RCC 7860 (cell line): ENCODE measurements at places on chromosomes 2 and 18.

DNA sequence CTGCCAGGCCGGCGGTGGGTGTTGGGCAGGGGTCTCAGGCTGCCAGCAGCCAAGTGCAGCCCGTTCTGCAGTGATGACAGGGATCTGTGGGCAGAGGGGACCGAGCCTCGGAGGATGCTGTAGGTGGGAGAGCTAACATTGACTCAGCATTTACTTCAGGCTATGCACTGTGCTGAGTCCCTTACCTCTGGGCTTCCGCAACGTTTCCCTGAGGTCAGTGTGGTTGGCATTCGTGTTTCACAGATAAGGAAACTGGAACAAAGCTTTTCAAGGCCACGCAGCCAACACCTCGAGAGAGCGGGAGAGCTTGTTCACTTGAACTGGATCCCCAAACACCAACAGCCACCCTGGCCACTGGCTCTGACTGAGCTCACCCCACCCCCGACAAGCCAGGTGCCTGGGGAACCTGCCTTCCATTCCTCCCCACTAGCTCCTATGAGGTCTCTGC, 839 bp upstream of the GPR148 start:
- no peak for DNase-seq

- no peak for DNase-seq
These were observed 16.1 kb downstream of the MBOAT2 start for GRCh38 chr2:8987410-8987809.

DNA sequence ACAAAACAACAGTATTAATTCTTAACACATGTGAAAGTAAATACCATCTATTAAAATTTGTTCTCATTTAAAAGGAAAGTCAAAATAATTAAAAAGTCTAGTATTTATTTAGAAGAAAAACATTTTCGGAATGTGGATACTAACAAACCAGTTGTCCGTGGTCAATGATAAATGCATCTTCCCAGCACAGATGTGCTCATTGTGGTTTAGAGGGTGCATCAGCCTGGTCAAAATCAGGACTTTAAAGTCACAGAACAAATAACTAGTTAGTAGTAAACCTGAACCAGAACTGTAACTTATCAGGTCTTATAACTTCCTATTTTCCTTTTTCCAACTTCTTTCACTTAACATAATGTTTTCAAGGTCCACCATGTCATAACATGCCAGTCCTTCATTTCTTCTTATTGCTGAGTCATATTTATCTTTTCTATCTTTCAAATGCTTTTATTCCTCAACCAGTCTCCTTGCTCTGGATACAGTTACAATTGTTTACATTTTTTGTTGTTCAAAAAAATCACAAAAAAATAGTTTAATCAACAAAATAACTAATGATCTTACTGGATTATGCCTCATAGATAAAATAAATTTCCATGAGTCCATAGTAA, 55.8 kb downstream of the ID2 start:
- DNase-seq: no peak

- no peak for DNase-seq
These were observed 677 bp downstream of the GAD1 start for GRCh38 chr2:170817093-170818035.

GRCh38 chr2:144975881-144976280, 456.0 kb upstream of the ZEB2 start:
- no peak for DNase-seq

- no peak for DNase-seq
These were observed 824.0 kb downstream of the SLC4A3 start for GRCh38 chr2:220451438-220451837.

DNA sequence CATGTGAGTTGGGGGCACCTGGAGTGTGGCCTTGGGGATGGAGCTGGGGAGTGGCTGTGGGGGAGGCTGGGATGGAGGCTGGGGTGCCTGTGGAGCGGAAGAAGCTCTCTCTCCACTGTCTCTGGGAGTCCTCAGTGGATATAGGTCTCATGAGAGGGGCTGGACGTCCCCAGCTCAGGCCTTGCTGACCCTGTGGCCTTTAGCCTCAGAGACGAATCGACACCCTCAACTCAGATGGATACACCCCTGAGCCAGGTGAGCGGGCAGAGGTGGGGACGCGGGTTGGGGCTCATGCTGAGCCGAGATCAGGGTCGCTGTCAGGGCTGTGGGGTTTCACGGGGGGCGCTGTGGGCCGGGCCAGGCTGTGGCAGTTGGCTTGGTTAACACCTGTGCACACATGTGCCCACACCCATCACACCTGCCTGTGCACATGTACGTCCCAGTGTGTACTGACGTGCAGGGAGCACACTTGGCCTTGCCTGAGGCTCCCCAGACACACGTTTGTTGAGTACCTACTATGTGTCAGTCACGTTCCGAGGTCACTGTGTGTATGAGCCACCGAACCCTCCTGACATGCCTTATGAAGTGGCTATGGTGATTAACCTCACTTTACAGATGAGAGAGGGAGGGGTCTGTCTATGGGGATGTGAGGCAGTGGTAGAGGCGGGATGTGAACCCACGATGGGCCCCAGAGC, 20.1 kb downstream of the ZAP70 start:
- no peak for DNase-seq

DNA sequence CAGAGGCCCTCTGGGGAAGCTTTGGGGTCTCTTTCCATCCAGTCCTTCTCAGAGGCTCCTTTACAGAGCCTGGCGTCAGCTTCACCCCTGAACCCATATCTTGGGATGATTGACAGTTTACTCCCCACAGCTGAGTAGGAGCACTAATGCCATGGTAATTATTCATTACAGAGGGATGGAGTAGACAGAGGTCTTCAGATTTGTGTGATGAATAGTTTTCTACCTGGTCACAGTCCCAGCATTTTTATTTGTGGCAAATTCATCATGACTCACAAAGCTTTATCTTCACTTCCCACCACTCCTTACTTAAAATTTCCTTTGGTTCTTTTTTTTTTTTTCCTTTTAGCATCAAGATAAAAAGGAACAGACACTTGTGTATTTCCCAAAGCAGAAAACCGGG, 104.2 kb downstream of the CCDC85A start:
- DNase-seq: peak; percentile 57

GRCh38 chr2:200377355-200378336, 71.2 kb downstream of the SPATS2L start:
- DNase-seq: peak; percentile 47

GRCh38 chr18:49811151-49811938, 2.0 kb downstream of the ACAA2 start:
- DNase-seq: no peak

GRCh38 chr2:183112577-183112976, 11.7 kb upstream of the NUP35 start:
- no peak for DNase-seq

- no peak for DNase-seq
These were observed 15.6 kb upstream of the WDR75 start for GRCh38 chr2:189425676-189426075.

- no peak for DNase-seq
These were observed 414.4 kb upstream of the ETAA1 start for GRCh38 chr2:66982766-66983165.

DNA sequence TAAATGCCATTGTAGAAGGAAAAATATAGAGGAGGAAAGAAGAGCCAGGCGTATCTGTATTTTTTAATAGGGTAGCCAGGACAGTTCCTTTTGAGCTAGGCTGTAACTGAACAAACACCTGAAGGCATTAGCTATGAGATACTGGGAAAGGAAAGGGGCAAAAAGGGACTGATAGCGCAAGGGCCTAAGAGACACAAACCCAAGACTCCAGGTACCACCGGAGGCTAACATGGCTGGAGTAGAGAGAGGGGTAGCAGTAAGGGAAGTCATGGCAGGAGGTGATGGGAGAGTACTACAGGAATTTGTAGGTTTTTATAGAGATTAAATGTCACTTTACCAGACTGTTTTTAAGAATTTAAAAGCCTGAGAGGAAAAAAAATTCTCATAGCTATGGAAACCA, 20.7 kb downstream of the PNO1 start:
- no peak for DNase-seq

GRCh38 chr2:59888015-59888414, 665.4 kb downstream of the BCL11A start:
- DNase-seq: no peak

- DNase-seq: no peak
These were observed 22.5 kb downstream of the INPP4A start for GRCh38 chr2:98467082-98467536.

DNA sequence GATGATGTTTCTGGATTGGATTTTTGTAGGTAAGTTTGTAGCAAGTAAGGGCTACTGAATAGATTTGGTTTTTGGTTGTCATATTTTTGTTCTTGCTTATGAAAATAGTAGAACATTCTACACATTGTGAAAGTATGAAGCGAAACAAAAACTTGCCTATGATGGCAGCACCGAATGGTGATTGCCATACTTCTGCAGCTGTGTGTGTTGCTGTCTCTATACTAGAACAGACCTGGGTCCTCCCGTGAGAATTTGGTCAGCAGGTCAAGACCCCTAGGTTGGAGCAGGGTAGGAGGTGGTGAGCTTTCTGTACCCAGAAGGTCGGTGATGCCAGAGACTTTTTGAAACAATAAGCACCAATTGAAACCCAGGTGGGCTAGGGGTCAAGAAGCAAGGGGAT, 322.6 kb downstream of the PRKCE start:
- DNase-seq: no peak

DNA sequence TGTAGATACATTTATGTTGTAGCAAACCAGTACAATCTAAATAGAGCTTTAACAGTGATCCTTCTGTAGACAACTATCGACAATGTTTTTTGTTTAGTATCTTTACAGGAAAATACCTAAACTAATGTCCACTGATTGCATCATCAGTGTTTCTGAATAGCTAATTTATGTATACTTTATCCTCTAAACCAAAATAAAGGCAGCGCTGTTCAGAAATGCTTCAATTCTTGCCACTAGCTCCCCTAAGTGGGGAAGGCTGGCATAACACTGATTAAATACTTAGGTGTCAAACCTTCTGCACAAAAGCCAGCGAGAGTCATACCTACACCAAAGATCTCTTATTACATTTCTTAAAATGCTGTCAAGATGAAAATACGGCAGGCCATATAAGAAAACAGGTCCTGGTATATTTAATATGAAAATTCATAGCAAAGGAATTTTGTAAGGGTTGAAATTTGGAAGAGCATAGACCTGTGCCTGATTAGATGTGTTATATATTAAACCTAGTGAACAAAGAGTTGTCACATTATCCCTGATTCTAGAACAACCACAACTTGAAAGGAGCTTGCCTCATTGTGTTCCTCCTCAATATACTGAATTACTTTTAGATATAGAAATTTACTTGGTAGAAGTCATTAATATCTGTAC, 1693.4 kb upstream of the SLC39A10 start:
- DNase-seq: no peak

GRCh38 chr18:60075477-60075876, 175.7 kb downstream of the PMAIP1 start:
- DNase-seq: no peak

GRCh38 chr2:175853616-175853890, 148.5 kb downstream of the LNPK start:
- DNase-seq: no peak

DNA sequence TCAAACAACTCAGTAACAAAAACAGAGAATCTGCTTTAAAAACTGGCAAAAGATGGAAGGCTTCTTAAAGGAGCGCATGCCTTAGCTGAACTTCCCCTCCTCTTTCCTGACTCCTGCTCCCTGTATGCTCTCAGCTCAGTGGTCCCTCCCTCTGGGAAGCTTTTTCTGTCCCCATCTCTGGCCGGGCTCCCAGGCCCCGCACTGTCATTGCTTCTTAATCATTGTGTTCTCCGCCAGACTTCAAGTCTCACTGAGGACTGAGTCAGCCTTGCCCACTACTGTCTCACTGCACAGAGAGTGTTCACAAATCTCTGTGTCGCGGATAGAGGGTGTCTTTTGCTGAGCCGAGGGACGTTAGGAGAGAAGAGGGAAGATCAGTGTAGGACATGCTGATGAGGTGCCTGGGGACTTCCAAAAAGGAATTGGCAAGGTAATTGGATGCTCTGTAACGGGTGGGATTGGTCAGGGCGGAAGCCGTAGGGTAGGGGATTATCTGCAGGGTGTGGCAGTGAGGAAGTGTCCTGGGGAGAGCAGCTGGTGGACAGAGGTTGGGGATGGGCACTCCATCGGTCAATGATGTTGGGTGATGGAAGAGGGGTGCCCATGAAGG, 16.2 kb downstream of the TOGARAM2 start:
- DNase-seq: peak; percentile 4

DNA sequence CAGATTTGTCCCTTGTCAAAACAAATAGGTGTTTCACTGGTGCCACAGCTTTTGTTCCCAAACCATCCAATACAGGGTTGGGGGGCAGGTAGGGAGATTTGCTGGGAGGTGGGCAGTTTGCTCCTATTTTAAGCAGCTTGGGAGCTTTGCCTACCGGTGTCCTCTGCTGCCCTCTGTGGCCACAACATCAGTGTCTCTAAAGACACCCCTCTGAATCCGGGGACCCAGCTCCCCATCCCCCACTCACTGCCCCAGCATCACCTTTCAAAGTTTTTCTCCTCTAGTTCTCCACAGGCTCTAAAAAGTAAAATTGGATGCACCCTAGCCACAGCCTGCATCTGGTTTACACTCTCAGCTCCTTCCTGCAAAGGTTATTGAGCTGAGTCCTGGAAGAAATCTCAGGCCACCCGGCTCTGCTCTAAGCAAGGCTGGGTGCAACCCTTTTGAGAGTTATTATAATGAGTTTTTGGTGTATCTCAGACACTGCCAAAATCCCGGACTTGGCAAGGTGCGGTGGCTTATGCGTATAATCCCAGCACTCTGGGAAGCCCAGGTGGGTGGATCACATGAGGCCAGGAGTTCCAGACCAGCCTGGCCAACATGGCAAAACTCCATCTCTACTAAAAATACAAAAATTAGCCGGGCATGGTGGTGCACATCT, 2.9 kb upstream of the EPAS1 start:
- DNase-seq: no peak

GRCh38 chr2:20852139-20852538, 29.2 kb upstream of the LDAH start:
- DNase-seq: no peak

DNA sequence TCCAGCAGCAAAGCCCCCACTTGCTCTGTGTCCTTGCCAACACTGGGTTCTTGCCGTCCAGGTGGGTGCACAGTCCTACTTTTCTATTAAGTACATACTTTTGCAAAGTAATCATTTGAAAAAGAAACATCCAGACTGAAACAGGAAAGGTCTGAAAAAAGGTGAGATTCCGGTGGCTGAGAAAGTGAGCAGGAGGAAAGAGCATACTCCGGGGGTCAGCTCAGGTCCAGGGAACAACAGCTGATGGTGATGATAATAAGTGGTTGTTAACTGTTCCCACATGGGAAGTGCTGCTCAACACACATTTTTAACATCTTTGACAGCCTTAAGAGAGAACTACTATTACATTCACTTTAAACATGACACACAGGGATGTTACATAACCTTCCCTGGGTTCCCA, 86.1 kb upstream of the UXS1 start:
- no peak for DNase-seq

DNA sequence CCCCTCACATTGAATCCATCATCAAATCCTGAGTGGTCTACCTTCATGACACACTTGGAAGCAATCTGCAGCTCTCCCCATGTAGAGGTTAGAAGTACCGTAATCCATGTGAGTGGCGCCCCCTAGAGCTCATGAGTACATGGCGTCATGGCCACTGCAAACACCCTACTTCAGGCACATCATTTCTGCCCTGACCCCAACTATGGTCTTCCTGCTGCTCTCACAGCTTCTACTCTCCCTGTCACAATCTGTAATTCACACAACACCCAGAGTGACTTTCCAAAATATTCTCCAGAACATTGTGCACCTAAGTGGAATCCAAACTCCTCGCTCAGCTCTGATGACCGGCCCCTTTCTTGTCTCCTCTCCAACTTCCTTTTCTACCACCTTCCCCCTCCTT, 141.9 kb downstream of the ANKRD44 start:
- DNase-seq: peak; percentile 23

- no peak for DNase-seq
These were observed 104.3 kb upstream of the RAB12 start for GRCh38 chr18:8504880-8505435.

- peak; percentile 79 for DNase-seq
These were observed 42.1 kb downstream of the MTCL1 start for GRCh38 chr18:8747440-8747937.
